ENCODE measurements at places on chromosomes 16 and 17.

DNA sequence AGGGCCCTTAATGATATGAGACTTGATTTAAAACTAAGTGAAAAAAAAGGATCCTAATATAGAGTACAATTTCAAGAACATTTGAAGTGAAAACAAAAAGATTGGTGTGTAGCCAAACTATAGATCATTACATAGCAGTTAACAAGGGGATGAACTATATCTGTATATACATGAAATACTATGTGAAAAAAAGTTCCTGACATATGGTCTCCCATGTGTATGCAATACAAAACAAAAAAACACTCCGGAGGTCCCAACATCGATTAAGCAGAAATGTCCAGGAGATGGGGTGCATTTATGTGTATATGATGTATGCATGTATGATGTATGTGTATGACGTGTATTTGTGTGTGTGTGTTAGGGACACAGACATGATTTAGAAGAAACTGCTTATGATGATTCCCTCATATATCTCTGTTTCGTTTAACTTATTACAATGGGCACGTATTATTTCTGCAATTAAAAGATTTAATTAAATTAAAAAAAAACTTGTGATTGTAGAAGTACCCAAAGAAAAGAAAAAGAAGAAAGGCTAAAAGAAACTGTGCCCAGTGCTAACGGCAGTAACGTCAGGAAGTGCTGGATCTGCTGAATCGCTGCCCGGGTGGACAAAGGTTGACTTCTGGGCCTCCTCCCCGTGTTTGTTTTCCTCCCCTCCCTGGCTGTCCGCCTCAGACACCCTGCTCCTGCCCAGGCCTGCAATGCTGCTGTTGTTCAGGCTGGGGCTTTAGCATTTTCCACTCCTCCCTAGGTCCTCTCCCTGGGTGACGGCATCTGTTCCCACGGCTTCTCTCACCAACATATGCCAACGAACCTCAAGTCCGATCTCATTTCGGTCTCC lies 36.9 kb downstream of the TBX4 start:
- no peak for DNase-seq

GRCh38 chr16:87035053-87035452 lies 282.1 kb downstream of the C16orf95 start:
- no peak for DNase-seq

DNA sequence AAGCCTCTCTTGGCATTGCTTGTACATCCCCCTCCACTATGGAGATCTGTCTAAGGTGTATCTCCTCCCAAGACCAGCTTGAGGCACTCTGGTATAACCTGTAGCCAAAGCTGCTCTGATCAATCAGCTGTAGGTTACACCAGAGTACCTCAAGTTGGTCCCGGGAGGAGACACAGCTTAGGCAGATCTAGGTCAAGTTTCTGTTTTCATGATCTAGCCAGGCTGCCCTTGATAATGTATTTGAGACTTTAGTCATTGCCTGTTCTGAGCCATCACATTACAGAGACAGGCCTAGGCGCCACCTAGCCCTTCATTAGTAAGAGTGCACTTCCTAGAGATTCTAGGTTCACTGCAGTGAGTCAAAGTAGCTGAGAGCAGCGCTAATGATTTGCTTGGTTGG lies 31.4 kb downstream of the ASGR1 start:
- DNase-seq: peak; percentile 44

DNA sequence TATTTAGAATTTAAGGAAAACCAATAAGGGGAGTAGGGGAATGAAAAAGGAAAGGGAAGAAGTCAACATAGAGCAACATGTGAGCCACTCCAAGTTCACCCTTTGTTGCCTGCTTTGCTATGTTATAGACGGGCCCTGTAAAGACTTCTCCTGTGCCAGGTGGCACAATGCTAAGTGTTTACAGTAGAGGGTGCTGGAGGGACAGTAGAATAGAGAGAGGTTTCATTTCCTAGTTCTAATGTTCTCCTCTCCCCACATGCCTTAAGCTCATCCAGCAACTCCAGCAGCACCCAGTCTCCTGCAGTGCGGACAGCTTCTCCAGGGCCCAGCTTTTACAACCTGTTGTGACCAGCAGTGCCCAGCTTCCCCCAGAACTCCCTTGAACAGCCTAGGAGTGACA lies 468.0 kb downstream of the HS3ST3B1 start:
- no peak for DNase-seq

DNA sequence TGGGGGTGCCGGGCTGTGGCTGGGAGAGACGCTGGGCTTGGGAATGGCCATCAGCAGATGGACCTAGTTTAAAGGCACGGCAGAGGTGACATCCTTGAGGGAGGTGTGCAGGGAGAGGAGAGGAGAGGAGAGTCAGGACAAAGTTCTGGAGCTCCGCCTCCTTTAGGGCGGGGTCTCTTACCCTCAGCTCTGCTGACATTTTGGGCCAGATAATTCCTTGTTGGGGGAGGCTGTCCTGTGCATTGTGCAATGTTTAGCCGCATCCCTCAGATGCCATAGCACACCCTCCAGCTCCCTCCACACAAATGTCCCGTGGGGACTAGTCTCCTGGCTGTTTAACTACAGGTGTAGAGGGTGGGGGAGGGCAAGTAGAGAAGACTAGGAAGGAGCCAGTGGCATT lies 48.3 kb downstream of the ARHGAP23 start:
- DNase-seq: no peak

- no peak for DNase-seq
These were observed 4.1 kb downstream of the ELMO3 start for GRCh38 chr16:67202956-67203493.

DNA sequence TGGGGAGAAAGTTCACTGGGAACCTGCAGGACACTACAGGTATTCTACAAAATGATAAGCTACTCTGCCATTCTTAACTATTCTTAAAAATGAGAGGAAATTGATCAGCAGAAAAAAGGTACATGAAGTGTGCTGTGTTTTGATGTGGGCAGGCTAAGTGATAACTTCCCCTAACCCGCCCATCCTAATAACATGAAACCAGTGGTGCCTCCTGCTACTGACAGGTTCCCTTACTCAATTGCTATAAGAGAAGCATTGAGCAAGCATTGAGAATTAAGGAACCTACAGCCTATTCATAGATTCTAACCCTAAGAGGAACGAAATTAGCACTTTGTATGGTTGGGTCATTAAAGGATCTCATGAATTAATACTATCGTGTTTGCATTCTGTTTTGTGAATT lies 18.9 kb downstream of the XYLT1 start:
- no peak for DNase-seq

DNA sequence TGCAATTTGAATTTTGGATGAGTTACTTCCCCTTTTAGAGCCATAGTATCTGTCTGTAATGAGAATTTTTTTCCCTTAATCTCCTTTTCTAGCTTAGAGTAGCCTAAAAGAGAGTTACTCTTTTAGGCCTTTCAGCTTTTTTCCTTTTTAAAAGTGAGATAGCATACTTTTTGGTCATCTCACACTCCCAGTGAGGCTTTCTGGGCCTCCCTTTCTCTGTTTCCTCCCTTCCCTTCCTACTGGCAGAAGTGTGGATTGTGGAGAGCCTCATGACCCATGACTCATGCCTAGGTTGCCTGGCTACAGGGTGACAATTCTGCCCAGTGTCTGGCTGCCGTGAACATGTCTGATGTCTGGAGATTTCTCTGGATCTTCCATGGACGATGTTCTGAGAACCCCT lies 15.2 kb downstream of the KRT23 start:
- peak; percentile 93 for DNase-seq

GRCh38 chr17:75540923-75541503 lies 15.5 kb downstream of the LLGL2 start:
- no peak for DNase-seq

GRCh38 chr17:29483503-29483902 lies 83.3 kb downstream of the ABHD15 start:
- no peak for DNase-seq

DNA sequence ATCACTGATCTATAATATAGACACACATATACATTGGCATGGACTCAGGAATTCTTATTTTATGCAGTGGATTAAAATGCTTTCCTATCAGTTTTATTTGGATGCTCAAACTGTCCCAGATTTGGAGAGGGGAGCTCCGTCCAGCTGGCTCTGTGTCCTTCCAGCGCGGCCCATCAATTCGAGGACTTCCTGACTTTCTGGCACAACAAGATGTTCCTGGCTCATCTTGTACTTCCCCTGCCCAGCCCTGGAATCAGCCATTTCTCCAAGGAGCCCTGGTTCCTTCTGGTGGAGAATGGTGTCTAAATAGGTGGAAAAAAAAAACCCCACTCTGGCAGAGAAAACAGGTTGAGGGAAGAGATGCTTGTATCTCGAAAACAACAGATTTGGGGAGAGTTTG lies 94.5 kb downstream of the CRISPLD2 start:
- DNase-seq: no peak

DNA sequence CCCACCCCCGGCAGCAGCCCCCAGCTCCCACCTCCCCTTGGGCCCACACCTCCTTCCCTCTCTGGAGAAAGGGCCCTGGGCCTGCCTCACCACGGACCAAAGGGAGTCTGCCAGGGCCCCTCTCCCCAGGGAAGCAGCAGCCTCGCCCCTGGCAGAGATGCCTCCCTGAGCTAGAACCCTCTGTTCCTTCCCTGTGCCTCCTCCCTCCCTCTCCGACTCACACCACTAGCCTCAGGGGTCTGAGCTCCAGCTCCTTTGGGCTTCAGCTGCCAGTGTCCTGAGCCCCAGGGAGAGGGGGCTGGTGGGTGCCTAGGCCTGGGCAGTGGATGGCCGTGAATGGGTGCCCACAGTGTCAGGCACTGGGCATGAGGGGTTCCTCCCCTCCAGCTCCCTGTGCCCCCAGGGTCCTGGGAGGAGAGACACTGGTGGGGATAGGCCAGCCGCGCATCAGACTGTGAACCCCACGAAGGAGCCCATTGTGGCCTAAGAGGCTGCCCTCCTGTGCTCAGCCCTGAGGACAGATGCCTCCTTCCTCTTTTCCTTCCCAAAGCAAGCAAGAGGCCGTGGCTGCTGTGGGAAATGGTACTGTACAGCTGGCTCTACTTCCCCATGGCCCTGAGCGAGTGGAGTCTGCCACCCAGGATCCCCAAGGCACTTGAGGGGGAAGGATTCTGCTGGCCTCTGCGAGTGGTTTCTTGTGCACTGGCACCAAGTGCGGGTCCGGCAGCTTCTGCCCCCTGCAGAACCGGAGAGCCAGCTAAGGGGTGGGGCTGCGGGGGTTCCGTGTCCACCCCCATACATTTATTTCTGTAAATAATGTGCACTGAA lies 20.7 kb downstream of the MMP15 start:
- DNase-seq: no peak

Data from kidney tubule cell (primary cell).